ENCODE measurements at places on chromosomes 16 and 17. TPM values are rescaled to one million over a fixed set of nuclear protein-coding genes. Genes with fewer than 3 reads are reported as not detected.

DNA sequence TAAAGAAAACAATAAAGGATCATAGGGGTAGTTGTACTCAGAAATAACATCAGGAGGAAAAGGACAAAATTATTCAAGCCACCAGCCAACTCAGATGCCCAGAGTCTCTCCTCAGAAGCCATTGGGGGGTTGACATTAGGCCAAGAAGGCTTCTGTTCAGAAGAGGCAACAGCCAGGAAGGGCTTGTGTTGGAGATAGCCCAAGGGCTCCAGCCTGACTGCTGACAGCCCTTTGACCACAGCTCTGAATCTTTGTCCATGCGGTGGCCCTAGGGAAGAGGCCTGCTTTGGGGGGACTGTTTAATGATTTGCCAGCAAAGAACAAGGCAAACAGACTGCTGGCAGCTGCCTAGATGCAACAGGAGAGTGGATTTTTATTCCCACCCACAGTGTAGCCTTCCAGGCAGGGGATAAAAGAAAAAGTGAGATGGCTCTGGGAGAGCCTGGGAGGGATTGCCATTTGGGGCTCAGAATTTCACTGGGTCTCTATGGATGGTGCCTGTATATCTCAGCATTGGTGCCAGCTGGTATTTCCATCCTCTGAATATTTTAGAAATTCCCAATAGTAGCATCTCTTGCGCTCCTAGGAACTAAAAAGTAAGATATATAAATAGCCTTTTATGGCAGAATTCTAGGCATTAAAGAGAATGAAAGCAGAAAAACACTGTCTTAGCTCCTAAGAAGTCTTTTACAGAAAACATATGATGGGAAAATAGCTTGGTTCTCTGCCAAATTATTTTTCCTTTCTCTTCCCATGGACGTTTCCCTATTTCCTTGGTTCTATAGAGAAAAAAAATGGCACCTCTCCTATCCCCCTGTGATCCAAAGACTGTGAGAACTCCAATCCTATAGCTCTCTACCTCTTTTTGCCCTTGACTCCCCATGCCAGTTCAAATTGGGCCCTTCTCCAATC, 29.4 kb upstream of the SUPT4H1 start:
- DNase-seq, result no peak

- DNase-seq, result no peak
Measured at GRCh38 chr17:43552229-43552837, 6.2 kb upstream of the ETV4 start.

- DNase-seq, result peak; percentile 61
Measured at GRCh38 chr17:68200689-68201417, 47.0 kb upstream of the AMZ2 start.

The MYCBPAP gene
- 1.7 TPM for total RNA-seq

DNA sequence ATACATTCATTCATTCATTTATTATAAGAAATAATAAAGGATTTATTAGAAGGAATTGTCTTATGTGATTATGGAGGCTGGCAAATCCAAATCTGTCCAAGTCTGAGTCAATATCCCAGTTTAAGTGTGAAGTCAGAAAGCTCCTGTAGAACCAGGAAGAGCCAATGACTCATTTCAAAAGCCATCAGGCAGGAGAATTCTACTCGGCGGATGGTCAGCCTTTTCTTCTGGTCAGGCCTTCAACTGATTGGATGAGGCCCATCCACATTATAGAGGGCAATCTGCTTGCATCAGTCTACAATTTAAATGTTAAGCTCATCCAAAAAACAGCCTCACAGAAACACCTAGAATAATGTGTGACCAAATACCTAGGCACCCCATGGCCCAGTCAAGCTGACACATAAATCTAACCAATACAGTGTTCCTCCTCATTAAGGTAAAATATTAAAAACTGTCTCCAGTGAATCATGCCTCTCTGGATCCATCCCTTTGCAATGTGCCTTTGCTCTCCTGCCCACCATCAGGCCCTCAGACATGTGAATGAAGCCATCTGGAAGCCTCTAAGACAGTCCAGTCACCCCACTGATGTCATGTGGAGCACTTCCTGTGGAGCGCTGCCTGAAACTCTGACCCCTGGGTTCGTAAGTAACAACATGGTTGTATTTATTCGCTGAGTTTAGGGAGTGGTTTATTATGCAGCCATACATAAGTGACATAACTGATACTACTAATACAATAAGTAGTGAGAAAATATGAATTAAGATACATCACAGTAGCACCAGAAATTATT, 69.2 kb upstream of the WSB1 start:
- DNase-seq, result no peak

- DNase-seq, result no peak
Measured at GRCh38 chr16:87995644-87996043, 44.4 kb downstream of the BANP start.

DNA sequence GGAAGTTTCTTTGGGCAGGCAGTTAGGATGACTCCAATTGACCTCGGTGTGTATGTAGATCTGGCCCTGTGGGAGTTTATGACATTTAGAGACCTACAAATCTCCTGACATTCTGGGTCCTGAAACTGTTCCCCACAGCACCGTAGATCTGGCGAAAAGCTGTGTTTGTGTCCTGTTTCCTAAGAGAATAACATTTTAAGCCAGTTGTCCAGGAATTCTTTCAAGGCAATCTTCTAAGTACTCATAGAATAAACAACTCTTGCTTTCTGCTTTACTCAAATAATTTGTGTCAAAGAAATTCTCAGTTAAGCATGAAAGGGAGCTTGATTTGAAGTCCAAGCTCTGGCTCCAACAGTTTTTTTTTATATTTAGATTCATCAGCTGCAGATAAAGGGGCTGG, 78.5 kb upstream of the ELAC2 start:
- no peak for DNase-seq

The TMEM88 gene
- total RNA-seq, result 0.18 TPM

The CDRT15L2 gene
- total RNA-seq, result not detected

- DNase-seq, result no peak
Measured at GRCh38 chr16:2487903-2488531, 13.1 kb downstream of the TBC1D24 start.

- DNase-seq, result no peak
Measured at GRCh38 chr17:38697061-38697820, 7.8 kb upstream of the MLLT6 start.

DNA sequence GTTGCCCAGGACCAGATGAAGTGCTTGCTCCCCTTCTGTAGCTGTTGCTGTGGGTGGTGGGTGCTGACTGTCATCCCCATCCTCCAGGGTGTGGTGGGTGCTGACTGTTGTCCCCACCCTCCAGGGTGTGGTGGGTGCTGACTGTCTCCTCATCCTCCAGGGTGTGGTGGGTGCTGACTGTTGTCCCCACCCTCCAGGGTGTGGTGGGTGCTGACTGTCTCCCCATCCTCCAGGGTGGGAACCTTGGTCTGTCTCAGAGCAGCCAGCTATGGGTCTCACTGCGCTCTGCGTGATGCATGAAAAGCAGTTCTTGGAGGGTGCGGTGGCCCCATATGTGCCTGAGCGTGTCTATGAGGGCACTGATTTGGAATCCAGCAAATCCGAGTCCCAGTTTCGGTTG, 163.8 kb downstream of the RPTOR start:
- DNase-seq, result no peak

The GPR179 gene
- total RNA-seq, result under 0.01 TPM

- DNase-seq, result no peak
Measured at GRCh38 chr16:55250701-55251100, 73.3 kb upstream of the IRX6 start.

DNA sequence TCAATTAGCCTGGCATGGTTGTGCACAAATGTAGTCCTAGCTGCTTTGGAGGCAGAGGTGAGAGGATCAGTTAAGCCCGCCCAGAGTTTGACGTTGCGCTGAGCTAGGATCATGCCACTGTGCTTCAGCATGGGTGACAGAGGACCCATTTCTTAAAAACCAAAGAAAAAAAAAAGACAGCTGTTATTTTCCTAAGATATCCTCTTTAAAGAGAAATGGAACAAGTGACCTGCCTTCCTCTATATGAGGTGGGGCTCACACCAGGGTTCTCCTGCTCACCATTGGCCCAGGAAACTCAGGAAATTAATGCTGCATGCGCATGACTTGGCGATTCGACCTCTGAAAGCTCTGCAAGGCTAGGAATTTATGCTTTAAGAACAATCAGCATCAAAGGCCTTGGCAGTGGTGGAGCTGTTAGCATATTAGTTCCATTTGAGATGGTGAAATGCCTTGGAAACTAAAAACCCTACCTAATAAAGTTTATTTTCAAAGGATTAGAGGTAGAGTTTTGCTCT, 108.3 kb downstream of the RBFOX1 start:
- DNase-seq, result no peak

The TP53TG3F gene
- total RNA-seq, result not detected

The BCAS3 gene
- total RNA-seq, result 75.1 TPM

The SLC12A3 gene
- total RNA-seq, result not detected

DNA sequence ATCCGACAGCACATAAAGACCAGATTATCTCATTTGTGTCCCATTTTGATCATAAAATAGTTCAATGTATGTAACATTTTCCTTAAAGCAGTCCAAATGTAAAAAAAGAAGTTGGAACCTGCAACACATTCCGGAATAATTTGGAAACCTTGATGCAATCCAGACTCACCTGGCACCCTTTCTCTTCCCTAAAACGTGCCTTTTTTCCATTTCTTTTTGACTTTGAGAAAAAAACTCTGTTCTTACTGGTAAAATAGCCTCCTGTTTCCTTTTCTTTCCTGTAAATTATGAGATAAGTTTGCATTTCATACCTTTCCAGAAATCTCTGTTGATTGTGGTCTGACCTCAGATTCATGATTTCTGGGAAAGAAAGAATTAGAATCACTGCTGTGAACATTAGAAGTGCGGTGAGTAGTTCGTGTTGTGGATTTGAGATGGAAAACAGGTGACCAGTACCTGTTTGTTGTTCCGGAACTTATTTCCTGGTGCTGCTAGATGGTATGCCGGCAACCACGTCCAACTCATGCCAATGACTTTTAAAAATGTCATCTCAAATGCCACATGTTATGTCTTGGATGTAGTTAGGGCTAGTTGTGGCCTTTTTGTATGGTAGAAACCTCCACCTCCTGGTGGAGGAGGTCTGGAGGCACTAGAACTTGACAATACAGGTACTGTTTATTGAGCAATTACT, 108.1 kb downstream of the SOCS1 start:
- DNase-seq, result peak; percentile 12

The C1QTNF1 gene
- total RNA-seq, result 42.1 TPM

The C1QTNF8 gene
- not detected for total RNA-seq

DNA sequence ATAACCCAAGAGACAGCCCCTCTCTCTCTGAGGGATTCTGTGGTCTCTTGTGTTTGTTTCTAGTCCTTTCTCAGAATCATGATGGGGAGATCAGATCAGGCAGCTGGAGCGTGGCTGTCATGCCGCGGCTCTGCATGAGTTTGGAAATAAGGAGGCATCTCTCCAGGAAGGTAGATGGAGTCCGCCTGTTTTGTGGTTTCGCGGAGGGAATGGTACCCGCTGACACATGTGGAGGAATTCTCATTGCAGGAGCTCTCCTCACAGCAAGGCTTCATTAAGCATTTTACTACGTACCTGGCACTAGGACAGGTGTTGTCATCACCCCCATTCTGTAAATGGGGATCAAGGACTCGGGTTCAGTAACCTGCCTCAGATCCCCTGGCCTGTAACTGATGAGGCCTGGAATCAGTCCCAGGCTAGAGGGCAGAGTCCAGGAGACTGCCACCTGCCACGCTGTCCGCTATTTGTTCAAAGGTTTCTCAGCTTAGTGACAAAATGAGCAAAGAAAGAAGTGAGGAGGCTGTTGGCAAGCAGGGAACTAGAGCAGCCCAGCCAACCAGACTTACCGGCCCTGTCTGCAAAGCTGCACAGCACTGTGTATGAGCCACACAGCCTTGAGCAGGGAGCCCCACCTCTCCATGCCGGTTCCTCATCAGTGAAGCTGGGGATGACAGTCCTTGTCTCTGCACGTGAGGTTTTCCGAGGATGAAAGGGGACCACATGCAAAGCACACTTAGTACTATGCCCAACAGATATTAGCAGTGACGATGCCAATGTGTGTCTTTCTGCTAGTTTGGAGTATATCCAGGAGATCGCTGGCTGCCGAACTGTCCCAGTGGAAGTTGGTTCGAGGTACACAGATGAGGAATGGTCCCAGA, 11.0 kb downstream of the KDM8 start:
- no peak for DNase-seq

DNA sequence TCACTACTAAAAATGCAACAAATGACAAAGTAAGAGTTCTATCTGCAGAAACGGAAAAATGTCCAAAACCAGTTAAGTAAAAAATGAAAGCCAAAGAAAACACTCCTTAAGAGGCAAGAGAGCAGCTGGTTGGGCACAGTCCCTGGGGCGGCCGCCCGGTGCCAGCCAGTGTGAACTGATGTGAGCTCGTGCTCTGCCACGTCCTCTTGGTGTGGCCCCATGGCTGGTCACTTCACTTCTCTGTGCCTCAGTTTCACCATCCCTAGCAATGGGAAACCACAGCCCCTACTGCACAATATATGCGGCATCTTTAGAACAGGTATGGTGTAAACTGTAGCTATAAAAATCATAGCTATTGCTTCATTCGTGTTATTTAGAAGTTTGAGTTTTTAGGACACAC, 21.2 kb downstream of the USP36 start:
- no peak for DNase-seq

The KRTAP2-2 gene
- not detected for total RNA-seq

The NLRP1 gene
- 35.1 TPM for total RNA-seq

DNA sequence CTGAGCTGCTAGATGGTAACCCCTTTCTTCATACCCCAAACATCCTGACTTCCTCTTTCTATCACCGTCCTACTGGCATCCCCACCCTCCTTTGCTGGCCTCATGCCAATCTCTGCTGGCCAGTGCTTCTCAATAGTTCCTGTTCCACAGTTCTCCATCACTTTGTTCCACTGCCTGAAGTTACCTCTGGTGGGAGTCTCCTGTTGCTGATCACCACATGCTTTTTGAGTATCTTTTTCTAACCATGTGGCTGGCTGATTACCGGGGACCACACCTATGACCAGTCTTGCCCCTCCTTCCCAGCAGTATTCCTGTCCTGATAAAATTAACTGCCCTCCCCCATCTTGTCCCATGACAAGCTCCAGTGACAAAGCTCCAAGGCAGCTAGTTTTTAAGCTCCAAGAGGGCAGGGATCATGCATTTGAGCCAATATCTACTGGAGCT, 380.4 kb upstream of the CCL2 start:
- no peak for DNase-seq

The HOXB1 gene
- total RNA-seq, result not detected

The CD300C gene
- total RNA-seq, result not detected

The SDR42E2 gene
- not detected for total RNA-seq

DNA sequence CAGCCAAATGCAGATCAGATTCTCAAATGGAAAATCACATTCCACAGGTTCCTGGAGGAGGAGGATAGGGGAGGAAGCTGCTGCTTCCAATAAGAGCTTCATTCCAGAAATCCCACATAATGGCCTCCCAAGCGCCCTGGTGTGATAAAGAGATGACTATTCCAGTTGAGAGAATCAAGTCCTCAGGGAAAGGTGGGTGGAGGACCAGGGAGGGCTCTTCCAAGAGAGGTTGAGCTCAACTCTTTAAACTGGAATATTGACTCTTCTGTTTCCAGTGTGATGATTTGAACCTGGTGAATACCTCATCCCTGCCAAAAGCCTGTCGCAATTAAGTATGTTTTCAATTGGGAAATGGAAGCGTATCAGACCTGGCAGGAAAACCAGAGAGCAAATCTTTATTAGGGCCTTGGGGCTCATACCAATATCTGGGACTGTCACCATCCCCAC, 81.4 kb upstream of the DYNLRB2 start:
- peak; percentile 16 for DNase-seq

GRCh38 chr17:77253611-77254051, 112.9 kb downstream of the SEC14L1 start:
- DNase-seq, result no peak

Data from fibroblast of the aortic adventitia (primary cell).